GM20000 (cell line): ENCODE measurements at places on chromosomes 5 and 9.
A peak's percentile ranks its signal among the peaks of the same experiment; 100 is the strongest.

DNA sequence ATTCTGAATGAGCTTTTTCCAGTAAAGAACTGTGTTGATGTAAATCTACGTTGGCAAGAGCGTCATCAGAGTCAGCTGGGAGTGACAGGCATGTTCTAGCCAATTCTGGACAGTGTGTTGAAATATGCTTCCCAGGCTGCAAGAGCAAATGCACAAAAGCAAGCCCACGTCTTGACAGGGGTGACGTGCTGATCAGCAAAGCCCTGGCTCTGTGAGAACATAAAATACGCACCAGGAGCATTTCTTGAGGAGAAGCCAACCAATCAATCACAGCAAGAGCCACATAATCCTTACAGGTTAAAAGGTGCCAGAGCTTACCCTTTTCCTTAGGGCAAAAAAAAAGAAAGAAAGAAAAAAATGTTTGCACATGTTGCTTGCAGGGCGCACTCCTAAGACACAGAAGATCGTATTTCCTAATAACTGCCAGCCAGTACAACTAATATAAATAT lies 148.1 kb downstream of the PDE4D start:
- no peak for DNase-seq

DNA sequence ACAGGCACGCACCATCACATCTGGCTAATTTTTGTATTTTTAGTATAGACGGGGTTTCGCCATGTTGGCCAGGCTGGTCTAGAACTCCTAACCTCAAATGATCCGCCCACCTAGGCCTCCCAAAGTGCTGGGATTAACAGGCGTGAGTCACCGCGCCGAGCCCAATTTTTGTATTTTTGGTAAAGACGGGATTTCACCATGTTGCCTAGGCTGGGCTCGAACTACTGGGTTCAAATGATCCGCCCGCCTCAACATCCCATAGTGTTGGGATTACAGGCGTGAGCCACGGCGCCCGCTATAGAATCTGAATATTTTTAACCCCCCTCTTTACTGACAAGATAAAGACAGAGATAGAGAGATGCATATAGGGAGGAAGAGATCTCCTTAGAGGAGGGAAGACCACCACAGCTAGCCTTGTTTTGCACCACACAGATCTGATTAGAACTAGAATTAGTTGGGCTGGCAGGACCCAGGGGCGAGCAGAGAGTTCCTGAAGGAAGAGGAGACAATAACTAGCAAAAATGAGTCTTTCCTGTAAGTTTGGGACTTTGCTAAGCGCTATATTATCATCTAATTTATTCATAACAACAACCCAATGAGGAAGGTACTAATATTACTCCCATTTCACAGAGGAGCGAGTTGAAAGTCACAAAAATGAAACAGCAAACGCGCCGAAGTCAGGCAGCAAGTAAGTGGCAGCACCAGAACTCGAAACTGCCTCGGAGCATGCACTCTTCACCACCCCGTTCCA lies 1.5 kb upstream of the ANKHD1 start:
- no peak for DNase-seq

DNA sequence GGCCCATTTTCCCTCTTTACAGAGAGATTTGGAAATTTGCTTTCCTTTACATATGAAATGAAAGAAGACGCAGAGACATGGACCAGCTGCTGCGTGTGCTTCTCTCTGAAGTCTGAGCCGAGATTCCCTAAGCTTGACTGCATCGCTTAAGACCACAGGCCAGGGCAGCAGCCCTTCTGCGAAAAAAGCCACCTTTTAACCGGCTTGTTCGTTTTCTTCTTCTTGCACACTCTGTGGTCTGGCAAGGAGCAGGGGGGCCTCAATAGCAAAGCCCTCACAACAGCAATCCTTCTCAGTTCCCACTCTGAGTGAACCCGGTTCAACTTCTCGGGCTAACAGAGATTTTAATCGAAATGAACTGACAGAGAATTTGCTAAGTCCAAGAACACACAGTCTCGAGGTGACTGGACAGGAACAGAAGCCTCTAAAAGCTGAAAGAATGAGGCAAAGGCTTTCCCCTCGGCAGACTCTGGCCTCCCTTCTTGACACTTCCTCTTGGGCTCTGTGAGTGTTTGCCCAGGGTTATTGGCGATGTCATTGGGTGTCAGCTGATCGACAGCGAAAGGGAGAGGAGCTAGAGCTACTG lies 512.9 kb upstream of the KLF4 start:
- no peak for DNase-seq

- no peak for DNase-seq
Measured at GRCh38 chr5:59795141-59795540, 98.4 kb downstream of the PDE4D start.

DNA sequence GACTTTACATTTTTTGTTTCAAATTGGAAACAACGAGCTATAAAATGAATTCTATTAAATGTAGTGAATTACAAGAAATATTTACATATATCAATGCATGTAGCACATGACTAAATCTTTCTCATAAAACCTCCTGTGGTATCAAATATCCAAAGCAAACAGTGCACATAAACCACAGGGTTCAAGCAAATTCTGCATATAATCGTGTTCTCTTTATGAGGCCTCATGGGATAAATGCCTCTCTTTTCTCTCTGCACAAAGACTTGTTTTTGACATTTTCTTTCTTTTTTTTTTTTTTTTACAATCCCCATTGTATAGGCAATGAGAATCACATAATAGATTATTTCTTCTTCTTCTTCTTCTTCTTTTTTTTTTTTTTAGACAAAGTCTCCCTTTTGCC lies 1117.2 kb upstream of the DMAC1 start:
- no peak for DNase-seq

- no peak for DNase-seq
Measured at GRCh38 chr5:35438288-35438687, 179.4 kb upstream of the SPEF2 start.

- DNase-seq, result no peak
Measured at GRCh38 chr5:148915224-148915817, 88.9 kb downstream of the ADRB2 start.

- DNase-seq, result no peak
Measured at GRCh38 chr9:96596601-96597111, 23.0 kb downstream of the CDC14B start.

DNA sequence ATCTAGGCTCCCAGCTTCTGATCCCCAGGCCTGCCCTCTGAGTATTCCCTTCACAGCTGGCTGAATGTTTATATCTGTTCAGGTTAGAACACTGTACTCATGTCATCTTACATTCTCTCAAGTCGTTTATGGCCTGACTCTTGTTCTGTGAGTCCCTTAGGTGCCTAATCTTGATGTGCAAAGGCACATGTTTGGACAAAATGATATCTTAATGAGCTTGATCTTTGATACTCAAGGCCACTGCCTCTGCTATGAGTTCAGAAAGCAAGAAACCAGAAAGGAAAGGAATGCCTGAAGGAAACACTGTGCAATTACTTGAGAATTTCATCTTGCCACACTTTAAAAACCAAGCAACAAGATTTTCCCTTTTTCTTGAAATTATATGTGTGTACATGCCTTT lies 391.8 kb upstream of the ZNF608 start:
- DNase-seq, result no peak

DNA sequence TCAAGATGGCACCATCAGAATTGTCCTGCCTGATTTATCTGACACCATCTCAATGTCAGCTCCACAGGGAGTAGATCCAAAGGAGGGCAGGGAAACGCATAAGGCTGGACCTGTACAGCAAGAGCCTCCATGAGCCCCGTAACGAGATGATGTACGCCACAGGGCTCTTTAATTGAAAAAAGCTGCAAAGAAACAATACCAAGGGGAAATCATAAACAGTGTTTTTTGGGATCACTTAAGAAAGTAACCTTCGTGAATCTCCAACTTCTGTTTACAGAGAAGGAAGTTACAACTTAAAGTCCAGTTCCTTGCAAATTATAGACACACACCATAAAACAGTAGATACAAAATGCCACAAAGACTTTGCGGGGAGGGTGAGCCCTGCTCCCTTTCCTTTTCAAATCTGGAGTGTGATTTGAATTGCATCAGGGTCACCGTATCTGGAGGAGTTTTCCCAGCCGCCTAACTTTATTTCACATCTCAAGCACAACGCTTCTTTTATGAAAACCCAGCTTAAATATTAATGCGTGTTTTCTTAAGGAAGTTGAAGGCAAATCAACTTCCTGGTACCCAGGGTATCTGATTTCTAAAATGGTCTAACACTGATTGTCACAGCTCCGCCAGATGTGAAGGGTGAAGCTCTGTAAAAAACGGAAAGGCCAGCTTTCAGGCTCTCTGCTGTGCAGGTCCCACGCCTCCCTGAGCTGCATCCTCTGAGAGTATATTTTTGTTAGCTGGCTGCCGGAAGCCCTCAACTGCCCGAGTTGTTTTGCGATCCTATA lies 88.9 kb downstream of the EBF1 start:
- DNase-seq, result peak; percentile 69

GRCh38 chr9:134894136-134894860 lies 13.7 kb downstream of the FCN2 start:
- DNase-seq, result no peak

- no peak for DNase-seq
Measured at GRCh38 chr5:98206566-98206965, 566.9 kb upstream of the RGMB start.

DNA sequence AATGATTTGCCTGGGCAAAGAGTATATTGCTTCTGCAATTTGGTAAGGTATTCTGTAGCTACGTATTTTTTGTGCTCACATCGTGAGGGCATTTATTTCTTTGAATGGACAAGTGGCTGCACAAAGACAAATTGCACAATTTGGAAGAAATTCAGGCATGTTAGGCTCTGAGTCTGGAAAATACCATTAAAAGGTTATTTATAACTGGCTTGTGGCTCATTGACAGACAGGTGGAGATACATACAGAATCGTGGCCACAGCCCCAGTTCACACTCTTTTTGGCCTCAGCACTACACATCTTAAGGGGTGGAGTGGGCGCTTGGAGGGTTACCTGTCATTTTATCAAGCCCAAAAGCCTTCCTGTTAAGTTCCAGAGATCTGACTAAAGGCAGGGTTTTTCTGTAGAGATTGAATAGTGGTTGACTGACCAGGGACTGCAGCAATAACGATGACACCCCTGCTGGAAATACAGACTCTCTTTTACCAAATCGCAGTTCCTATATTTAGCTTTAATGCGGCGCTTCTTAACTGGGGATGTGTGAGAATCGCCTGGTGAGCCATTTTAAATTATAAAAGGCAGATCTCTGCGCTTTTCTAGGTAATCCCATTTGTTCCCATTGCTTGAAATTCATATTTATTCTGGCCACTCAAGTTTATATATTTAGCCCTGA lies 14.7 kb downstream of the MAN2A1 start:
- no peak for DNase-seq

DNA sequence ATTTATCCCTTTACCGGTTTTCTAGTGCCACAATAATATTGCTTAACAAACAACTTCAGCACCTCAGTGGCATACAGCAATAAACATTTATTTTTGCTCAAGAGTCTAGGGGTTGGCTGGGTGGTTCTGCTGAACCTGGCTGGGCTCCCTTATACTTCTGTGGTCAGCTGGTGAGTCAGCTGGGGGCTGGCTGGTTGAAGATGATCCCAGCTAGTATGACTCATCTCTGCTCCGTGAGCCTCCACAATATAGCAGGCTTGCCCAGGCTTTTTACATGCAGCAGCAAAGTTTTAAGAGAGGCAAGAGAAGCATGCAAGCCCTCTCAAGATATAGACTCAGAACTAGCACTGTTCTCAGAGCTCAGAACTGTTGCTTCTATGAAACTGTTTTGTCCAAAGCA lies 523.5 kb upstream of the CLINT1 start:
- peak; percentile 40 for DNase-seq

GRCh38 chr5:56986626-56986947 lies 34.7 kb upstream of the MIER3 start:
- no peak for DNase-seq

- no peak for DNase-seq
Measured at GRCh38 chr5:87015901-87016300, 251.8 kb upstream of the RASA1 start.

DNA sequence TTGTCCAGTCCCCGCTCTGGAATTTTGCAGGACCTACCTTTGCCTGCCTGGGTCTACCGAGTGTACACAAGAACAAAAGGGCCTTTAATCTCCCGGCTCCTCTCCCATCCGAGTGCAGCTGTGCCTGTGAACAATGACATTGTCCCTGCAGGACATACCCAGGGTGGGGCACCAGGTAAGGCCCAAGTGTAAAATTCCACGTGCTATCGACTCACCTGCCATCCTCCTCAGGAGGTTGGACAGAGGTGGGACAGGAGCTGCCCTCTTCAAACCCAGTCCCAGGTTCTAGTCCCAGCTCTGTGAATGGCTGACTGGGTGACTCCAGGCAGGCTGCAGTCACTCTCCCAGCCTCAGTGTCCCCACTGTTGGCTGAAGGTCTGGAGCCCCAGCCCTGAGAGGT lies 159.6 kb upstream of the ALDH1B1 start:
- no peak for DNase-seq

DNA sequence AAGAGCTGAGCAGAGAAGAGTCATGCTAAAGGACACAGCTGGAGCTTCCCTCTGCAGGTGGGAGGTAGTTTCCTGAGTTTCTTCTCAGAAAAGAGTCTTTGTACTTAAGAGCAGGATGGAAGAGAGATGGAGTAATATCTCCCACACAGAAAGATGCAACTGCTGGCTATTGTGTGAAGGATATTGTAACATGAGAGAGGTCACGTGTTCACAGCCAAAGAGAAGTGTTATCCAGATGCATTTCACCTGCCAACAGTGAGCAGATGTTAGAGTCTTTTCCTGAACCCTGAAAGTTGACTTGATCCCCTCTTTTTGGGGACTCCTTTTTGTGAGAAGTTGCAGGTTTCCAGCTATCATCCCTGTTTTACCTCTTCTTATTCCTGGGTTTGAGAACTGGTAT lies 14.0 kb upstream of the TRIO start:
- no peak for DNase-seq

DNA sequence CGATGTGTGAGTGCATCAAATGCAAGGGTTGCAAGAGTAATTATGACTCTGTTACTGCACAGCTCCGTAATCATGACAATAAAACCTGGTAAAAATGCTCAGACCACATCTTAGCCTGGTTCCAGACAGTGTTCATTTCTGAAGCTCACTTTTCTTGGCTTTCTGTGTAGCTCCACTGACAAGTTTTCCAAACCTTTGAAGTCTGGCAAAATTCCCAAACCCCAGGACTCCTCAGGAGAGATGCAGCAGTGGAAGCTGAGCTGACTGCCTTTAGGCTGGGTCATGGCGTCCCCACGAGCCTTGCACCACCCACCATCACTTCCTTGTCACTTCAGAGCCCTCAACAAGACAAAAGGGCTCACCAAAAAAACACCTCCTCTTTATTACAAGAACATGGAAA lies 131.6 kb upstream of the TAS2R1 start:
- DNase-seq, result no peak

- DNase-seq, result no peak
Measured at GRCh38 chr9:2817999-2818803, 25.7 kb downstream of the PUM3 start.

- no peak for DNase-seq
Measured at GRCh38 chr5:133393776-133394476, 218.4 kb downstream of the FSTL4 start.

GRCh38 chr5:76490960-76491359 lies 87.9 kb downstream of the IQGAP2 start:
- DNase-seq, result no peak
